H7 (cell line): ENCODE measurements at places on chromosomes 4 and X.

DNA sequence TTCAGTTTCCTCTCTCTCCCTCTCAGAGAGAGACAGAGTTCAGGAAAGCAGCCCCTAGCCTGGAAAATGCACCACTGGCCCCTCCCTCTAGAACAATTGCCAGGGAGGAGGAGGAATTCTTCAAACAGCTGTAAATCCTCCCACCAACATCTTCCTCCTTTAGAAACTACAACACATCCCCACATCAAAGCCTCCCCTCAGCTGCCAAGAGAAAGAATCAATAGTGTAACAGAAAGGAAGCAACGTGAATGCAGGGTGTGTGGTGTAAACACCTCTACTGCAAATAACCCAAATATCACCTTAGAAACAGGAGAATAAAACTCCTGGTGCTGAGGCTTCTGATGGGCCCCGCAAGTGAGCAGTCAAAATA, 249.9 kb upstream of the GATB start:
- no peak for DNase-seq

DNA sequence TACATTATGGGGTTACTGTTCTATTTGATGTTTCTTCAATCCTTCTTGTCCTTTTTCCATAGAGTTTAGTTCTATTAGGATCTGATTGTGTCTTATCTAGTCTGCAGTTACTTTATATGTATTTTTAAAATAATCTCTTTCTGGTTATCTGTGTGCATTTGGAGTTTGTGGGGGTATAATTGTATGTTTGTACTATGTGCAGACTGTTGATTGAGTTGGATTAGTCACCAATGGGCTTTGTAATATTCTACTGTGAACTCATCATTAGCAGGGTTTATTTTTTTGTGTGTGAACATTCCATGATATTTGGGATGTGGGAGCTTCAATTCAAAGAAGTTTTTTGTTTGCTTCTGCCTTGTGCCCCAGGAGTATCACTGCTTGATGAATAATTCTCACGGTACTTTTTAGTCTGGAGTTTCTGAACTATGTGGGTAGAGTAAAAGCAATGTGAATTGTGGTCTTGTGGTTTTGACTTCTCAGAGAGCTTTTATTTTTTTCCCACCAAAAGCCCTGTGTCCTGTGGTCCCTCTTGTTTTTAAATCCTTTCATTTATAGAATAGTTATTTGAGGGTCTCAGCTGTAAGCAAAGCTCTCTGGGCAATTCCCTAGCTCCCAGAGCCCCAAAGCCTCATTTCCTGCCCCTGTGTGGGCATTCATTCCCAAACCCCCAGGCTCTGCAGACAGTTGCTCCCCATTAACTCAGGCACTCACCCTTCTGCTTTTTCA, 127.8 kb downstream of the PHKA2 start:
- no peak for DNase-seq

- DNase-seq = no peak
Observed at GRCh38 chr4:3797831-3798790, 31.9 kb downstream of the ADRA2C start.

DNA sequence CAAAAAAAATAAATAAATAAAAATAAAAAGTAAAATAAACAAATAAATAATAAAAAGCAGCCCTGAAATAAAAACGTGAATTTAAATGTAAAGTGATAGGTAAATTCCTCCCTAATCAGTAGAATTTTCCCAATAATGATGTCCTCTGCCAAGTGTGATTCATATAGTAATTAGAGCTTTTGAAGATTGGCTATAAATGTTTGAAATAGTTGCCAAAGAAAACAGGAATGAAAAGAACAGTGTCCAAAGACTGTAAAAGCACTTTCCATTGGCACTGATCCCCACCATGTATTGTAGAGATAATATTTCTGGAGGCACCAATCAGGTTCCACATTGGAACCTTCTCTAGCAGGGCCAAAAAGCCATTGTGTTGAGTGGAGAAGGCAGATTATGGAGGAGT, 25.9 kb upstream of the SMARCAD1 start:
- DNase-seq = no peak

GRCh38 chrX:127038065-127038464, 218.5 kb downstream of the PRR32 start:
- DNase-seq = peak; percentile 2

- no peak for DNase-seq
Observed at GRCh38 chr4:9893329-9894108, 112.1 kb downstream of the DRD5 start.

GRCh38 chr4:6123976-6124375, 76.4 kb downstream of the JAKMIP1 start:
- DNase-seq = no peak

GRCh38 chr4:169114341-169114974, 104.4 kb upstream of the CBR4 start:
- no peak for DNase-seq

DNA sequence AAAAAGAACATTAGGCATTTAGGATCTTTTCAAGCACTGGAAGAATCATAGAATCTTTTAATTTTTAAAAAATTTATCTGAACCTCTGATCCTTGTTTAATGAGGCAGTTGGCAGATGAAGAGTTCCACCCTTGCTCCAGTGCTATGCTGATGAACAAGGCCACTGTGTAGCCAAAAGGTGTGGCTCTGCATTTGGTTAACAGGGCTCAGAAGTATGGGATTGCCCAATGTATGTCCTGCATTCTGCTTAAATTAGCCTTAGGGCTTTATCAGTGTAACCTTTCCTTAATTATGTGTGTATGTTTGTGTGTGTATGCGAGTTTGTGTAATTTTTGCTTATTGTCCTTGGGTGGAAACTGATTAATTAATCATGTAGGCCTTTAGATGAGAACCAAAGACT, 43.3 kb upstream of the PPM1K start:
- no peak for DNase-seq

DNA sequence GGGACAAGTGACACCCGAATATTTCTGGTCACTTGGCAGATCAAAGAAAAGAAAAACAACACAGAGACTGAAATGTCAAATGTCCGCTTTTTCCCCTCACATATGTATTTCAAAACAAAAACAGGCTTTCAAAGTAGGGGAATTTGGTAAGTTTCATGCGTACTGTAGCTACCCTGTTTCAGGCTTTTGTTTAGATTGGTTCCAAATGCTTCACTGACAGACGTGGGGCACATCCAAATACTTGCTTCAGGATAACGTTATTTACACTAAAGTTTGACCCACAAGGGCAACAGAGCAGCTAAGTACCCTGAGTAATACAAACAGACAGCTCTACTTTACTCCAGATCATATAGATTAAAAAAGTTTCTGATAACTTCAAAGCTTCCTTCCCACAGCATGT, 804.5 kb upstream of the POU3F4 start:
- no peak for DNase-seq

- no peak for DNase-seq
Observed at GRCh38 chr4:78120144-78120880, 63.2 kb downstream of the FRAS1 start.

DNA sequence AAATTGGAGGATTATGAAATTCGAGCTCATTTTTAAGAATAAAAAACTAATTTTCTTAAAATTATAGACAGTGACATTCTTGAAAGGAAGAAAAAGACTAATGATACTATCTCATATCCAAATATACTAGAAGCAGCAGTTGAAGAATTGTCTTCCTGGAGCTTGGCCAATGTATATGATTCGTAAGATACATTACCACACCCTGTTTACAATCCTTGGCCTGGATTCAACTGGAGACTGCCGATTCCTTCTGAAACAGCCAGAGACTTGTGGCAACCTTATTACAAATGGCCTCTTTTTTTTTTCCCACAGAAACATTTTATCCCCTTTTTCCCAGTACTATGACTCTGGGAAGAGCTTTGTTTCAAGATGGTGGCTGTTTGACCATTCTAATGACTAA, 571.2 kb upstream of the FAT1 start:
- DNase-seq = no peak

DNA sequence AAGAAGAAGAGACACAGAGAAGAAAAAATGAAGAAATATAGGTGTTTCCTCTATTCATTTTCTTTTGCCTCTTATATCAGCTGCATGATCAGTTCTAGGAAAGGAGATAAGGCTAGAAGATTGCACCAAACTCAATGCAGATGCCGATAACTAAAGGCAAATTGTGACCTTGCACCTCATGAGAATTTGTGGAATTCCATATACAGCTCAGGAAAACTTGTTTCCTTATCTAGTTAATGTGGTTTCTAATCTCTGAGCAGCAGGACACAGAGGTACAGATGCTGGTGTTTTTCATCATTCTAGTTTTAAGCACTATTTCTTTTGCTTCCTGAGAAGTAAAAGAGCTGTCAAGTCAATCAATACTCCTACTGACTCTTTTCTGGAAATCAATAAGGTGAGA, 104.6 kb upstream of the NWD2 start:
- no peak for DNase-seq

DNA sequence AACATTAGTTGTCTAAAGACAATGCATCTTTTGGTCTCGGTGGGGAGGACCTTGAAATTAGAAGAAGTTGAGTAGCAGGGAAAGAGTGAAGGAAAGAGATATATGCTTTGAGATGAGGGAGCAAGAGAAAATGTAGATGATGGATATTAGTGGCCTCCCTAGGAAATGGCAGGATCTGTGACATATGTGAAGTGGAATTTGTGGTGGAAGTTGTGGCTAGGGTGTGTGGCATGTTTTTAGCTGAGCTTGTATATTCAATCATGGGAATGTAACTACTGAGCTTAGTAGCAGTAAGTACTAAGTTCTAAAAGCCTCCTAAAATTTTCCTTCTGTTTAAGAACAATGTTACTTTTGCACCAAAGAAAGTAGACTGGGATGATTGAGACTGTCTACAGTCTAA, 382.8 kb upstream of the CTSO start:
- DNase-seq = no peak

DNA sequence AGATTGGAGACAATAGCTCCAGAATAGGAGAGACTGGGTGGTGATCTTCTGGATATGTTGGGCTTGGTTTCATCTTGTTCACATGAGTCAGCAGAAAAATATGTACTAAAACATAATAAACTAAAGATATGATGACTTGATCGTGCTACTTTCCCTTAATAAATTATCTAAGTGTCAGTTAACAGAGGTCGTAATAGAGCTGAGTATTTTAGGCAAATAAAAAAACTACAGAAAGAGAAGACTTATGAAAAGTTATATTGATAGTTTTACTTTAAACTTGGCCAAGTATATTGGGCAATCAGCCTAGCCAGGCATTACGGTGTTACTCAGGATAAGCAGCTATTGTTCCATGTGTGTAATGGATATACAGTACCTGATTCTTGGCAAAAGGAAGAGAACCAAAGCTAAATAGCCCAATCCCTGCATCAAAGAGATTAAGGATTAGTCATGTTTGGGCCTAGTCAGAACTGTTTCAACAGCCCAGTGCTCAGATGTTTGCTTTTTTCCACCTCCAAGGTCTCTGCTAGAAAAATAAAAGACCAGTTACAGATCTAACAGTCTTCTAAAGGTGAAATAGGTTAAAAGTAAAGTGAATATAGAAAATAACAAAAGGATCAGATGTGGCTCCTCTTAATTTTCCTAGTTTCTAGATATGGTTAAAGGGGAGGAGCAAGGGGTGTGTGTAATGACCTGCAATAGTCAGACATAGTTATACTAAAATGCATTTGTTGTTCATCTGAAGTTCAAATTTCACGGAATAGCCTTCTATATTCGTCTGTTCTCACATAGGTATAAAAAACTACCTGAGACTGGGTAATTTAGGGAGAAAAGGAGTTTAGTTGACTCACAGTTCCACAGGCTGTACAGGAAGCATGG, 262.6 kb downstream of the ADGRL3 start:
- no peak for DNase-seq

DNA sequence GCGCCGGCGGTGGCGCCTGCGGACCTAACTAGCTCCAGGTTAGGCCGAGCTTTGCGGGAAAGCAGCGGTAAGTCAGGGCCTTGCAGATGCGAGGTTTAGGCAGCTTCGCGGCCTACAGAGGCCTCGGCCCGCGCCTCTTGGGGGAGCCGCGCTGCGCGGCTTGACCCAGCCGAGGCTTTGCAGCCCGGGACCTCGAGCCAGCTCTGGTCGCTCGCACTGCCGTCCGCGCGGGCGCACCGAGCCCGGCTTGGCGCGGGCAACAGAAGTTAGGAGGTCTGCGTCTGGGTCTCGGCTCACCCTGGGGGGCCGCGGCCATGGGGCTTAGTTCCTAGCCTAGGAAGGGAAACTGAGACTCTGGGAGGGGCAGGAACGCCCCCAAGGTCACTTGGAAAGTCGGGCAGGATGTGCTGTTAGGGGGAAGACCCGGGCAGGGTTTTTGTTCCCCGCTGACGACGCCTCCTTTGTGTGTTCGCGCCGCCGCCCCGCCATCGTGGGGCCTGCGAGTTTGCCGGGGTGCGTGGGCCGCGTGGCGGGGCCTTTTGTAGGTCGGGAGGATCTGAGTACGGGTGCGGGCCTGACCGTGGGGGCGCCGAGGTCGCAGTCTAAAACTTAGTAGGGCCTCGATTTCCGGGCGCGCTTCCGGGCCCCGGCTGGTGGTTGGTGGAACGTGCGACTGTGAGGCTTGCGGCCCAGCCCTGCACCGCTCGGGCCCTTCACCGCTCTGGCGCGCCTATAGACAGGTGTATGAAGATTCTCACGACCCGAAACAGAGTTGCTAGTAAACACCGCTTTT, 482 bp downstream of the RNF4 start:
- DNase-seq = peak; percentile 88
